ENCODE measurements at places on chromosomes 5 and 9.

DNA sequence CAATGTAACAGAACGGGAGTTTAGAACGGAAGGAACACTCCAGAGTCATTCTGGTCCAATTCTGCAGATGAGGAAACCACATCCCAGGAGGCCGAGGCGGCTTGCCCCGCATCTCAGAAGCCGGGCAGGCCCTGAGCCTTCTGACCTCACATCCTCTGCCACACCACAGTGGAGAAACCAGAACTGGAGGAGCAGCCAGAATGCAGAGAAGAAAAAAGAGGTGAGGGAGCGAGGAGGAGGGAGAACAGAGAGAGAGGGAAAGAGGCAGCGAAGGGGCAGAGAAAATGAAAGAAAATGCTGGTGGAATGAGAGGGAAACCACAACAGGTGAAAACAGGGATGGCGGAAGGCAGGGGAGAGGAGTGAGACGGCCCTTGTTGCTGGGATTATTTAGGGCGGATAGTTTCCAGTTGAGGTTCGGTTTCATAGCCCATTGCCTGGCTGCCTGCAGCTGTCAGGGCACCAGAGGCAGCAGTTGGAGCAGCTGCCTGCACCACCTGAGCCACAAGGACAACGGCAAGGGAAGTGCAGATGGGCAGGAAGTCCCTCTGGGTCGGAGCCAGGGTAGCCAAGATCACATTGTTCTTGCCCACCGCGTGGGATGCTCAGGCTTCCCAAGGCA is at the start of gene HMHB1:
Gene HMHB1 (plus strand): TSS at position 77 of the 621 bp plus-strand sequence.
- DNase-seq: no peak

DNA sequence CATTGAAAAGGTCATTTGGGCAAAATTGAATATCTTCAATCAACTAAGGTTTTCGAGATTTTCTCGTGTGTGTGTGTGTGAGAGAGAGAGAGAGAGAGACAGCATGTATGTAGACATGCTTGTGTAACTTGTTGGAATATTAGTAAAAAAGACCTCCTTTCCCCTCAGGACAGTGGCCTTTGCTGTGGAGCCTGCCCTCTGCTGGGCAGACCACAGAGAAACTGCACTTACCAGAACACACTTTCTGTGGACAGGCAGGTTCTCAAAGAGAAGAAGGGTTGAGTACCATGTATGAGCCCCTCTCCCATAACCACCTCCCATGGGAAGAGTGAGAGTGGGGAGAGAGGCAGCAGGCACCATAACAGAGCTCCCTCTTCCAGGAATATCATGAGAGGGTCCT is 45.6 kb downstream of the CFAP90 start:
- no peak for DNase-seq

DNA sequence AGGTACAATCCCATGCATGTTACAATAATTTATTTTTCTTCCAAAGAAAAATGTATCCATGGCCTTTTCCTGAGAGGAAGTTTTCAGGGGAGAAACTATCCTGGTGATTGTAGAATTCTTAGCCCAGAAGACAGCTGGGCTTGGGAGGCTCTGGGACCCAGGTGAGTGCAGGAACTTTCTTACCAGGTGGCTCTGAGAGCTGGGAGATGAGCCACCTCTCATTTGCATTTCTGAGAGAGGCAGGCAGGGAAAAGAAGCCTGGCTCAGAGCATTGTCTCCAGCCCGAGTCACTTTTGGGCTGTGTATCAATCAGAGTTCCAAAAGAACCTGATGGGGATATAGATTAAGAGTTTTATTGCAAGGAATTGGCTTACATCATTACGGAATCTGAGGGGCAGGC is 52.7 kb downstream of the ALG2 start:
- no peak for DNase-seq

GRCh38 chr5:55711507-55712022 is 559 bp downstream of the SLC38A9 start:
- DNase-seq: no peak

DNA sequence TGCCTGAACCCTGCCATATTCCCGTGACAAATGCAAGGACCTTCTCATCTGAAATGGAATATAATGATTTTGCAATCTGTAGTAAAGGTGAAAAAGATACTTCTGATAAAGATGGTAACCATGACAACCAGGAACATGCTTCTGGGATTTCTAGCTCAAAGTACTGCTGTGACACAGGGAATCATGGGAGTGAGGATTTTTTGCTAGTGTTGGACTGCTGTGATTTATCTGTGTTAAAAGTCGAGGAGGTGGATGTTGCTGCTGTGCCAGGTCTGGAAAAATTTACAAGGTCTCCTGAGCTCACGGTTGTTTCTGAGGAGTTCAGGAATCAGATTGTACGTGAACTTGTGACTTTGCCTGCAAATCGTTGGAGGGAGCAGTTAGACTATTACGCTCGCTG is 33.5 kb downstream of the AOPEP start:
- DNase-seq: no peak

DNA sequence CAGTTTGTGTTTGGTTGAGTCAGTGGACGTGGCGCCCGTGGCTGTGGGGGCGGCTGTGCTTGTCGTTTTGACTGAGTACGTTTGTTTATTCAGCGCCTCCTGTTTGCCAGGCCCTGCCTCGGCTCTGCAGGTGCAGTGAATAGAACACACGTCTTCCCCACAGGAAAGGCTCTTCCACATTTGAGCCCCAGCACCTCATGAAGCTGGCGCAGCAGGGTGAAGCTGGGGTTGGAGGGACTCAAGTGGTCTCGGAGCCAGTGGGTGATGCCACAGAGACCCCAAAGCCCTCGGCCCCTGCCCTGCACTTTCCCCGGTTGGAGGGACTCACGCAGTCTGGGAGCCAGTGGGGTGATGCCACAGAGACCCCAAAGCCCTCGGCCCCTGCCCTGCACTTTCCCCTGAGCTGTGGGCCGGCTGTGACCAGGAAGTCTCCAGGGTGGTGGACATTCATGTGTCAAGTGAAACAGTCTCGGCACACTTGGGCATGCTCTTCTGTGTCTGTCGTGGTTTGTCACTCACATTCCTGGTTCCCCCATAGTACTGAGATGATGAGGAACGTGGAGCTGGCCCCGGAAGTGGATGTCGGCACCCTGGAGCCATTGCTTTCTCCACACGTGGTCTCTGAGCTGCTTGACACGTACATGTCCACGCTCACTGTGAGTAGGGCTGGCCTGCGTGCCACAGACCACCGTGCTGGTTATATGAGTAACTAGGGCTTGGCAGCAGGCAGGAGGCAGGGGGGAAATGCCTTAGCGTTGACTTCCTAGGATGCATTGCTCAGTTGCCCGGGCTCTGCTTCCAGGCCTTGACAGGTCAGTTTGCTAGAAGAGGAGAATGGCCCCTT is 13.6 kb downstream of the EXOC3 start:
- DNase-seq: no peak

DNA sequence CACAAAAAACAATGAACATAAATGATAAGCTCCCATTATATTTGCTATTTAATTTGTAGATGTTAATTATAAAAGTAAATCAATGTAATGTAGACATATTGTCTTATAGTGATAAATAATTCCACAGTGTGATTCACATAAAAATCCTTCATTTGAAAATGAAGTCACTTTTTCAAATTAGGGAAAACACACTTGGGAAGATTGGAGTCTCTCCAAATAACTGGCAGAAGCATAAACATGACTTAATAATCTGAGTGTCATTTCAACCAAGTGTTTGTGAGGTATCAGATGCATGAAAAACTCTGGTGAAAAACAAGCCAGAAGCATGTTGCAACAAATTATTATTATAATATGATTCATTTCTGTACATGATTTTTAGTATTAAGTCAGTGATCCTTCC is 102.2 kb downstream of the CETN3 start:
- no peak for DNase-seq

GRCh38 chr9:117290856-117291622 is 123.8 kb downstream of the ASTN2 start:
- DNase-seq: no peak

- no peak for DNase-seq
Measured at GRCh38 chr5:90547072-90547536, 11.5 kb upstream of the ADGRV1 start.

- no peak for DNase-seq
Measured at GRCh38 chr9:21287280-21287679, 17.8 kb downstream of the IFNA5 start.

- DNase-seq: no peak
Measured at GRCh38 chr9:123438321-123438720, 82.3 kb downstream of the CRB2 start.

GRCh38 chr5:16933337-16933736 is 2.8 kb downstream of the MYO10 start:
- no peak for DNase-seq

- DNase-seq: no peak
Measured at GRCh38 chr5:16784843-16785791, 151.0 kb downstream of the MYO10 start.

GRCh38 chr5:150101023-150101422 is 14.7 kb upstream of the CSF1R start:
- DNase-seq: no peak

DNA sequence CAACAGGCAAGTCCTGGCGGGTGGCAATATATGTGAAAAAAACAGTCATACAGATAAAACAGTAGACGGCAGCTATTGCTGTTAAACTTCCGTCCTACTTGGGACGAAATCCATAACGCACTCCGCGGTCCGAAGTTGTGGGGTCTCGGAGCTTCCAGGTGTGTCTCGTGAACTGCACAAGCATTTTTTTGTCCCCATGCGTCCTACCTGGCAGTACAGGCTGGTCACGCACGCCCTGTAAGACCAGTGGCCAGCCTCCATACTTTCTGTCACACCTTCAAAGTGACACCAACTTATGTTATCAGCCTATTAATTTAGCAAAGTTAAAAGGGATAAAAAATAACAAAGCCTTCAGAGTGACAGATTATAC is 51.3 kb downstream of the TGFBI start:
- DNase-seq: no peak

GRCh38 chr9:135592331-135592590 is 30.7 kb downstream of the PAEP start:
- DNase-seq: no peak

- no peak for DNase-seq
Measured at GRCh38 chr5:14326035-14326903, 183.1 kb downstream of the TRIO start.

DNA sequence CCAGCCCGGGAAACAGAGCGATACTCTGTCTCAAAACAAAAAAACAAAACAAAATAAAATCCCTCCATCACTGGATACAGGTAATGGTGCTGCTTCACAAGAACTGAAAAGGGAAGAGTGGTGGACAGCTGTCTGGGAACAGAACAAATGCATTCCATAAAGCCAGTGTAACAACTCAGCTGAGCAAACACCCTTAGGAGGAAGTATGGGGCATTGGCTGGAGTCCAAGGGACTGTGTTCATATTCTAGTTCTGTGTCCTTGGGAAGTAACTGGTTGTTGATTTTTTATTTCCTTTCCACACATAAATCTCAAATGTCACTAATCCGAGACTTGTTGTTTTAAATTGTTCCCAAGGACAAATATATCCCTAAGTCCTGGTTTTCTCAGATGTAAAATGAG is 38.3 kb downstream of the HTR1A start:
- no peak for DNase-seq

DNA sequence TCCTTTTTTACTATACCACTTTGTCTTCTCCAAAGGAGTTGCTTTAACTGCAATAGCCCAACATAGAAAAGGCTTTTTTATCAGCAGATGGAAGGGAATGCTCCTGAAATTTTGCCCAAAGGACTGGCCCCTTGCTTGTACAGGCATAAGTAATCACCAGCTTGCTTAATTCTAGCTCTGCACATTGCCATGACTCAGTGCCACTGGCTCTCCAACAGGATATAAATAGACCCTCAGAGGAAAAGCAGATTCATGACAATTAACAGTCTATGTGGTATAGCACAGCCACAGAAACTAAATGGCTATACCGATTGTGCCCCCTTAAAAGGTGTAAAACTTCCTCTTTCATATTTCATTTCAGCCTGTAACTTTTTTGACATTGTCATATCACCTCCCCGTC is 227.0 kb downstream of the ZNF608 start:
- DNase-seq: no peak
